ENCODE measurements at places on chromosomes 13 and 19.

DNA sequence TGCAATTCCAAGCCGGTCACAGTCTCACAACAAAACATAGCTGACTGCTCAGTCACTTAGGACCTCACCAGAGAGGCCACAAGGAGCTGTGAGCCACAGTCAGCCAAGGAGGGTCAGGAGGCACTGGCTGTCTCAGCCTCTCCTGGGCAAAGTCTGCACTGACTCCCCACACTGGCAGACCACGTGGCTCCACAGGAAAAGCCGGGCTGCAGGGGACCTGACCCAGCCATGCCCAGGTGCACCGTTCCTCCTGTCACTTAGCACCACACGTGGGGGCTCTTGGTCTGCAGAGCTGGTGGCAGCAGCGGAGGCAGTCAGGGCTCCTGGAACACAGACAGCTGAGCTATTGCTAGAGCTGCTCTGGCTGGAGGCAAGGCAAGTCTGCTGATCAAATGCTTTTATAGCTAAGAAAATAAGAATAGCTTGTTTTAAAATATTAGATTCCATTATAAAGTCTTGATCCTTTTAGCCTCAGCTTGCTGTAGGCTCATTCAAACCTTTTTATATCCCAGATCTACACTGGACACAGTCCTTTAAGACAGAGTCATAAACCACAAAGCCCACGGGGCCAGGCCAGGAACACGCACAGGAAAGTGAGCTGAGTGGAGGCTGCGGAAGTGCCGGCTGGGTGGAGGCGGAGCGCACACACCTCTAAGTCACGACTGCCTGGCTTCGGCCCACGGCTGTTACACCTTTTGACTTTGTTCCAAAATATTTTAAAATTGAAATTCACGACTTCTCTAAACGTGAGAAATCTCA is 744.1 kb downstream of the UQCRFS1 start:
- DNase-seq, result no peak

- no peak for DNase-seq
Observed at GRCh38 chr19:246551-246950, 44.7 kb downstream of the PLPP2 start.

GRCh38 chr13:96621634-96622183 is 372.6 kb downstream of the OXGR1 start:
- DNase-seq, result no peak

- DNase-seq, result no peak
Observed at GRCh38 chr13:58254943-58255342, 623.4 kb downstream of the PCDH17 start.

- no peak for DNase-seq
Observed at GRCh38 chr19:46173886-46174480, 25.9 kb downstream of the IGFL2 start.

DNA sequence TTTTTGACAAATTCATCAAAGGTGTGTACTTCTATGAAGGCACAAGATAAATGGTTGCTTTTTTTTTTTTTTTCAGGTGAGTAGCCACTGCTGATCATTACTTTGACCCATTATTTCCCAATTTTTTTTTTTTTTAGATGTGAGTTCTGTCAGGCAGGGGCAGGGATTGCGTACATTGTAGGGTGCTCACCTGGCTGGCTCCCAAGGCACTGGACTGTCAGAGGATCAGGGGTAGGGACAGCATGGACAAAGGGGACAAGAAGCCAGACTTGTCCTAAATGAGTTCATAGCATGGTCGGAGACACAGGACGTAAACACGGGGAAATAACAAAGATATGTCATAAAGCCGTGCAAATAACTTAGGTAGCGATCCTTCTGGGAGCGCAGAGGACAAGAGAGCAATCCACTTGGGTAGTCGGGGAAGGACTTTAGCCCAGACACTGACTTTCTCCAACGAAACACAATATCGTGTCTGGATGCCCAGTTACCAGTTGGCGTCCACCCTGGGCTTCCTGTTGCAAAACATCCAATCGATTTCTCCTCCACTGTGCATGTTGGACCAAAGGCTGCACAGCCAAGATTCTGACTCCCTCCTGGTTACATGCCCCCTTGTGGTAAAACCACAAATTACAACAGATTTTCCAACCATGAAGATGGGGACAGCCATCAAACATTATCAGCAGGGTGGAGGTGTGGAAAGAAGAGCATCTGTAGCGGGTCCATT is 27.5 kb upstream of the KATNAL1 start:
- no peak for DNase-seq

- DNase-seq, result no peak
Observed at GRCh38 chr13:33512880-33513554, 227.5 kb upstream of the STARD13 start.

DNA sequence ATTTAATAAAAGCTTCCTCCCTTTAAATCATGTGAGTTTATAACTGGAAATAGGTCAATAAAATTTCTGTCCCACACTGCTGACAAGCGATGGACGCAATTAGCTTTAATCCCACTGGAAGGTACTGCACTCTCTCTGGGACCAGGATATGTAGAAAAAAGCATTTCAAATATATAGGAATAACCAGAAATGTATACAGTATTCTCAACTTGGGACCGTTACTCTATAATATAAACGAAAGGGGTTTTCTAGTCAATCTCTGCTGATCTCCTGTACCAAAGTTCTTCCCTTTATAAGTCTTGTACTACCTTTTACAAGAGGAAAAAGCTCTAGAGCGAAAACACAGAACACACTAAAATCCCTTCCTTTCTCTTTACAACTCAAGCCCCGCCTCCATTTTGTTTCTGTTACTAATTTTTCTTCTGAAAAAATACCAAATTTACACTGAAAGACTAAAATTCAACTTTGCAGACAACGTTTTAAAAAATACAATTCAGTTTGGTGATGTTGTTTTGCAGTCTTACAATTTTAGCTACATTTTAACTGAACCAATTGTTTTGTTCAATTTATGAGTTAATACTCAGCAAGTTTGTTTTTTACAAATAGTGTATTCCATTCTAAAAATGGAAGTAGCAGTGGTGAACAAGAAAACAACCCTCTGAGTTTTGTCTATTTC is 1.7 kb upstream of the USPL1 start:
- DNase-seq, result peak; percentile 64

- DNase-seq, result peak; percentile 80
Observed at GRCh38 chr19:6739390-6739882, at the start of gene TRIP10. Gene TRIP10, plus strand, starts transcription at chr19:6739680. Its CDS starts 82 bp downstream, at chr19:6739762.

- no peak for DNase-seq
Observed at GRCh38 chr13:28704919-28705318, 13.9 kb downstream of the SLC46A3 start.

DNA sequence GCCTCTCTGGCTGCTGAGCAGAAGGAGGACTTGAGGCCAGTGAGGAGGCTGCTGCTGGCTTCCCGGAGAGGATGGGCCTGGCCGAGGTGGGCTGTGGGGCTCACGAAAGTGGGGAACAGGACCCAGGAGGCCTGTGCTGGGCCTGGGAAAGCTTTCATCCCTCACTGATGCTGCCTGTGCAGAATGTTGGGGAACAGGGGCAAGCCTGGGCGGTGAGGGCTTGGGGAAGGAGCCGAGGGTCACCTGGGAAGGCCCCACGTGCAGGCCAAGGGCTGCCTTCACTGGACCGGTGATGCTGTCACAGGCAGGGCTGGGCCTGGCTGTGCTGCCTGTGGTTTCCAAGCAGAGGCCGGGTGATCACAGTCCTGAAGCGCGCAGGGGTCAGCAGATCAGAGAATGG is 9.4 kb downstream of the AP1M1 start:
- no peak for DNase-seq

DNA sequence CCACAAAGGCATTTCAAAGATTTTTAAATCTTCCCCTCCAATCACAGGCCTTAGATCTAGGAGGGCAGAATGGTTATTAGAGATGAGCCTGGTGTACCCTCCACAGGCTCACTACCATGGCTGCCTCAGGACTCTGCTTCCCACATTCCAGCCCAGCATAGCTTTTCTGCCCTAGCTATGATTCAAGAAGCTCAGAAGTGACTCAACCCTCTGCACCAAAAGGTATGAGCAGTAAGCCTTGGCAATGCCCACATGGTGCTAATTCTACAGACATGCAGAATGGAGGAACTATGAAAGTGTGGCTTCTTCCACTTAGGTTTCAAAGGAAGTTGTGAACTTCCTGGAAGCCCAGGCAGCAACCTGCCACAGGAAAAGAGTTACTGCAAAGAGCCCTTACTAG is 786.2 kb downstream of the SLITRK6 start:
- DNase-seq, result no peak

DNA sequence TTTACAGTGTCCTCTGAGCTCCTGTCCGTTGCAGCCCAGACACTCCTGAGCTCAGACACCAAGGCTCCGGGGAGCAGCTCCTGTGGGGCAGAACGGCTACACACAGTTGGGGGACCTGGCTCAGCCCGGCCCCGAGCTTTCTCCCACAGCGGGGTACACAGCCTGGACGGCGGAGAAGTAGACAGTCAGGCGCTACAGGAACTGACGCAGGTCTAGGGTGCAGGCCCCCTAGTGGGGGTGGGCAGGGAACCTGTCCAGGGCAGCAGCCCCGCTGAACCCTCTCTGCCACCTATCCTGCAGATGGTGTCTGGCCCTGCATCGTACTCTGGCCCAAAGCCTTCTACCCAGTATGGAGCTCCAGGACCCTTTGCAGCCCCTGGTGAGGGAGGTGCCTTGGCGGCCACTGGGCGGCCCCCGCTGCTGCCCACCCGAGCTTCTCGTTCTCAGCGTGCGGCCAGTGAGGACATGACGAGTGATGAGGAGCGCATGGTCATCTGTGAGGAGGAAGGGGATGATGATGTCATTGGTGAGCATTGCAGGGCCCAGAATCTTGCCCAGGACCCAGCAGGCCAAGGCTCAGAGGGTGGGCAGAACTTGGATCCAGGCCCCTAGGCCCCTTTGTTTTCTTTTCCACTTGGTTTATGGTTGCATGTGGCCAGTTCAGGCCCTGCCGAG is 12.9 kb upstream of the PRR19 start:
- no peak for DNase-seq

- DNase-seq, result no peak
Observed at GRCh38 chr13:100208626-100209025, 119.7 kb downstream of the PCCA start.

GRCh38 chr13:94214121-94214520 is 265.4 kb downstream of the DCT start:
- no peak for DNase-seq

GRCh38 chr19:43738780-43739211 is 16.0 kb downstream of the SMG9 start:
- DNase-seq, result no peak

DNA sequence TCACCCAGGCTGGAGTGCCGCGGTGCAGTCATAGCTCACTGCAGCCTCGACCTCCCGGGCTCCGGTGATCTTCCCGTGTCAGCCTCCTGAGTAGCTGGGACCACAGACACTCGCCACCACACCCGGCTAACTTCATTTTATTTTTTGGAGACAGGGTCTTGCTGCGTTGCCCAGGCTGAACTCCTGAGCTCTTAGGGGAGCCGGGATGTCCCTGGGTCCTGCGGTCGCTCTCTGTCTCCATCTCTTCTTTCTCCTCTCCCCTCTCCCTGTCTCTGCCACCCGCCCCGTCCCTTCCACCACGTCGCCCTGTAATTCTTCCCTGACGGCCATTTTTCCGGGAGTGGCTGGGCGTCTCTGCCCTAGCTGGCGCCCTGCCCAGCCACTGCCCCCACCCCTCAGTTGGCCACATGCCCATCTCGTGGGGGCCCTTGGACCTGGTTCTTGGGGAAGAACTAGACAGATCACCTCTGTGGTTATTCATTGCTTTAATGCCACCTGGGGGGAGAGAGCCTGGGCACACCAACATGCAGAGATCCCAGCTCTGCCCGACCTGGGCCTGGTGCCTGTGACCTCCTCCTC is 18.9 kb downstream of the ARID3A start:
- no peak for DNase-seq

GRCh38 chr13:60575142-60575541 is 178.1 kb downstream of the TDRD3 start:
- no peak for DNase-seq

- no peak for DNase-seq
Observed at GRCh38 chr19:32404213-32404932, 1.2 kb upstream of the DPY19L3 start.

DNA sequence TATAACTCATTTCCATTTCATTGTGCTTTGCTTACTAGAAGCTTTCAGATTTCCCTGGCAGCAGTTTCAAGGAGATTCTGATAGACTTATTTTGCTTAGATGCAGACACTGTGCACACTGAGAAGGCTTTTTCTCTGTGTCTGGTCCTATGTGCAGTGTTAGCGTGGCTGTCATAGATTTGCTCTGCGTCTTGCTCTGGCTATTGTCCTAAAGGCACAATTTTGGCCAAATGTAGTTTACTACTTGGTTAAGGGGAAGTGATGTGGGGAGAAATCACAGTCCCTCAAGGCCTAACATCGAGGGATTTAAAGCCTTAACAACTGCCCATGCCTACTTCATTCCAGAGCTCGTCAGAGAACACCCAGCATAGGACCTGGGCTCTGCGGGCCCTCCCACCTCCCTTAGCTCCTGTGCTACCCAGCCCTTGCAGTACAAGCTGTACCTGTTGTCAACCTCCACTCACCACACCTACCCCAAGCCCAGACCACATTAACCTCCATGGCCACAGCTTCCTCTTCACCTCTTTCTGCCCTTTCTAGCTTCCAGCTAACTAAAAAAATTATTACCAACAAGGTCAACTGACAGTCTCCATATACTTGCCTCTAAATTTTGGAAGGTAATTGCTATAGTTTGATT is 38.9 kb upstream of the KATNAL1 start:
- no peak for DNase-seq

- no peak for DNase-seq
Observed at GRCh38 chr19:2478278-2478755, 2.4 kb downstream of the GADD45B start.

DNA sequence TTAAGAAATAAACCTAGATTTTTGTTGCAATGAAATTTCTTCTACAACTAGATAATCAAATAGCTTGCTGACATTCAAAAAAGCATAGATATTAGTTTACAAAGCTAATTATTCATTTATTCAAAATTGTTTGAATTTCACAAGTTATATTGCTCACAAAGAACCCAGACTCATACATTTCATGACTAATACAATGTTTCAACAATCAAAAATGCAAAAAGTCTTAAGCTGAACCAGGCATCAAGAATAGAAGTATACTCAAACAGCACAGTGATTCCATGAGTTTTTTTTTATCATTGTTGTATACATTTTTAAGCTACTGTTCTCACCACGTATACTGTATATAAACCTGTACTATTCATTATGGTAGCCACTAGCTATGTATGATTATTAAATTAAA is 51.0 kb downstream of the DIAPH3 start:
- DNase-seq, result peak; percentile 28

DNA sequence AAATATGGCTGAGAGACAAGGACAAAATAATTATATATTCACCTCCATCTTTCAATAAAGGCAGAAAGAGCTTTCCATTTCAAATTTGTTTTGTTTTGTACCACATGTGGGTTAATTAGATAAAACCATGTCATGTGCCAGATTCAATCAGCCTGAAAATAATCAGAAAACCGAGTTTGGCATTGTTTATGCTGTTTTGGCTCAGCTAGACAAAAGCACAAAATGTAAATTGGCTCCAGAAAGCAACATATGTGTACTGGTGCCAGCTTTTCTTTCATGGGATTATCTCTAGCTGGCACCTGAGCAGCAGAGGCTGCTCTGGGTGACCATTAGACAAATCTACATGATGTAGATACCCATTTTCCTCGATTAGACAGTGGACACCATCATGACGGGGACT is 9.2 kb upstream of the DNAJC15 start:
- no peak for DNase-seq

- DNase-seq, result no peak
Observed at GRCh38 chr13:59542303-59542702, 621.4 kb downstream of the DIAPH3 start.

- peak; percentile 21 for DNase-seq
Observed at GRCh38 chr13:94548382-94548781, 47.6 kb downstream of the TGDS start.
